SJSA1 (cell line): ENCODE measurements at places on chromosomes 3 and 15.

DNA sequence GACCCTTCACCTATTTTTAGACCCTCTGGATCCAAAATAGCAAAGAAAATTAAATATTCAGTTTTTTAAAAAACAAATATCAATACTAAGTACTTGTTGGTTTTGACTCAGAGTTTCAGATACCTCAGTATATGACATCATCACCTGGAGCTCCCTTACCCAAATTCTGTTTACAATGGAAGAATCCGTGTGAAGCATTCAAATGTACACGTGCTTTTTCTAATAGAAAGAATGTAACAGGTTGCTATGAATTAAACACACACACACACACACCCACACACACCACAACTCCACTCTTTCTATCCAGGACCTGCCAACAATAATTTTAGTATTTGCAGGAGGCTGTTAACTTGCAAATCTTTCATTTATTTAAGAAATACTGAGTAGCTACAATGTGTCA is 221.8 kb downstream of the THRB start:
- no peak for DNase-seq

DNA sequence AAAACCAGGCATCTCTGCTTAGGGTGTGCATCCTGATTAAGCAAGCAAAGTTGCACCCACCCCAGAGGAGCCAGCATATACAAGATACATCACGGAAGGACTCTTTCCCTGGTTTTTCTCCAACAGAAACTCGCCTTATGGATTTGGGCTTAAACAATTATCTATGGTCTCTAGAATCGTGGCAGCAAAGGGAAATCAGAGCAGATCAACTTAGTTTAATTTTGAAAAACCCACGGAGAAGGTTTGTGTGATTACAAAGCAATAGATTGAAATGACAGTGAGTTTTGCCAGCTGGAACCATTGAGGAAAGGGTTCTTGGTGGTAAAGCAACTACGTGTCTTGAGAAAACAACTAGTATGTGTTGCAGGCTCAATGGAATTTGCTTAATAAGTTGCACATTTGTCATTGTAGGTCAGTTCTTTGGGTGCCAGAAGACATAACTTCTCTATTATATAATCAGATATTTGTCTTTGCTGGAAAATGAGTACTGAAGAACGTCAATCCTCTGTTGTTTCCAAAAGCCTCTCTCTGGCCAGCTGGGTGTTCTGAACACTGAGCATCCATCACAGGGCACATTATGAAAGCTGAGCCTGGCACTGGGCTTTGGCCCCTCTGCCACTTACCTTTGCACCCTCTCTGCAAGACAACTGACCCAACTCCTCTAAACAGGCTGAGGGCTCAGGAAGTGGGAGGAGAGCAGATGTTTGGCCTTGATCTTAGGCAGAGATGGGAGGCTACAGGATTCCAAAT is 75.7 kb upstream of the FBN1 start:
- no peak for DNase-seq

DNA sequence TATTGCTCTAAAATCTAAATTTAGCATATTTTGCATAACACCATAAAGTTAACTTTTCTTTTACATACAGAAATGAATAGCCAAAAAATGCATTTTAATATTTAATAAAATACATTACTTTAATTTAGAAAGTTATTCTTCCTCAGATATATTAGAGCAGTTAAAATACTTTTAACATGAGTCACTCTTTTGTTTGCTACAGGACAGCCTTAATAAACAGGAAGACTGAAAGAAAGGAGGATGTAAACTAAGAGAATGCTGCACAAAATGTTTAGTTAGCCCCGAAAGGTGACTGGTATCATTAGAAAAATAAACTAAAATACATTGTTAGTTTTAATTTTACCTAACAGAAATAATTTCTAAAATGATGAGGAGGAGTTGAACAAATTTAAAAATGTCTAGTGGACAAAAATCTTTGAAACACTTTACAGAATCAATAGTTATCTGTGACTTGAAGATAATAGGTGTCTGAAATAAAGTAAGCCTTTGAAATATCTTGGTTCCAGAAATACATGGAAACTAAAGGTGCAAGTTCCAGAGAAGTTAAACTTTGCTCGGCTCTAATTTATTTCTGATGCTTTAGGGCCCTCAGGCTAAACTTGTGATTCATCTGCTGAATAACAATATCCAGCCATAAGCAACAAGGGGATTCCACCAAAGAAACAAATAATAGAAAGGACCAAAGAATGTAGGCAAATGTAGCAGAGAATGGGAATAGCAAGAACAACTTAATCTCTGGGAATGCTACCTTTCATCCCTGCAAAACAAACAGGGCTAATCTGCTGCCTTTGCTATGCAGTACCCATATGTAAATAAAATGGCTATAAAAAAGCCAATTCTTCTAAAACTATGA is 138.3 kb upstream of the UBP1 start:
- peak; percentile 81 for DNase-seq

- DNase-seq = no peak
Measured at GRCh38 chr3:1587426-1587825, 494.6 kb downstream of the CNTN6 start.

DNA sequence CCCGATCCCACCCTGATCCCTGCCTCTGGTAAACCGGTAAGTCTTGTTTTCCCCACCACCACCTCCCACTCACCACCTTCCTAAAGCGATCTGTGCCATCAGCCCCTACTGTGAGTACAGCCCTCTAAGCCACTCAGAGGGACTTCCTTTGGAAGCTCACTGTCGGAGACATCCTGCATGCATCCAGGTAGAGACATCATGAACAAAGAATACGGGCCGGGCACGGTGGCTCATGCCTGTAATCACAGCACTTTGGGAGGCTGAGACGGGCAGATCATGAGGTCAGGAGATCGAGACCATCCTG is 13.7 kb upstream of the PCSK6 start:
- DNase-seq = no peak

GRCh38 chr15:54119051-54119450 is 140.8 kb downstream of the UNC13C start:
- no peak for DNase-seq

DNA sequence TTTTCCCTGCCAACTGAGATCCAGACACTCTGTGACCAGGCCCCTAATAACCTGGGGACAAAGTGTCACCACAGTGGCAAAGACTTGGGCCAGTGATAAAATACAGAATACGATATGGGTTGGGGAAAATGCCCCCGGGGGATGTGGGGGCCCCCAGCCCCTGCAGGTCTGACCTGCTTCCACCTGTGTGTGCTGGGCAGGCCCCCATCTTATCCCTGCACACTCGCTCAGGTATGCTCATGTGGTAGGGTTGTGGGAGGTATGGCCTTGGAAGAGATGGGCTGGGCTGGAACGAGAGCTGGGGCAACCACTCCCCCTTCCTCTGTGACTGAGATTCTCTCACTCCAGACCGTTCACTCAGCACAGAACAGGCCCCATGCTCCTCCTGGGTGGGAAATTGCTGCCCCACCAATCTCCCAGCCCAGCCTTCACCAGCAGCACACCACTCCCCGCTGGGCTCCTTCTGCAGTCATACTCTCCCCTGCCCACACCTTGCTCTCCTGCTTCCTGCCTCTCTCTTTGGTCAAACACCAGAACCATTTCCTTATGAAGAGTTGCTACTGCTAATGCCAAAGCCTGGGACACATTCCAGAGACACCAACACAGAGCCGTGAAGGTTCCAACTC is 9.6 kb upstream of the CPEB1 start:
- no peak for DNase-seq

DNA sequence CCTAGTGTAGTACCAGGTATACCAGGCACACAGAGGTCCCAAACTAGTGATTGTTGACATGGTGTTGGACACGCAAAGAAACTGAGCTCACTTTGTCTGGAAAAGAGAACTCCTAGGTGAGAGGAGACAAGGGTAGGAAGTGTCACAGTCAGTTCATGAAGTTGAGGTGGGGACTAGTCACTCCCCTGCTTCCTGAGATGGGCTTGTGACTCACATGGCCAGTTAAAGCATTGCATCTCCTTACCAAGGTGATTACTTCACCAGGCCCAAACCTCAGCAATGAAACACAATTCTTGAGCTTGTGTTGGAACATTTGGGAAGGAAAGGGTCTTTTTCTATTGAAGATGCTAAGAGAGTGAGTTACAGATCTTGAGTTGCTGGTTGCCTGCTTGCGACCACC is 49.2 kb upstream of the RAD18 start:
- no peak for DNase-seq

- no peak for DNase-seq
Measured at GRCh38 chr3:2783261-2783660, 326.9 kb downstream of the IL5RA start.

GRCh38 chr3:120094776-120095225 is 554 bp upstream of the GSK3B start:
- peak; percentile 100 for DNase-seq

GRCh38 chr15:83837945-83838571 is 184.1 kb downstream of the ADAMTSL3 start:
- DNase-seq = no peak

DNA sequence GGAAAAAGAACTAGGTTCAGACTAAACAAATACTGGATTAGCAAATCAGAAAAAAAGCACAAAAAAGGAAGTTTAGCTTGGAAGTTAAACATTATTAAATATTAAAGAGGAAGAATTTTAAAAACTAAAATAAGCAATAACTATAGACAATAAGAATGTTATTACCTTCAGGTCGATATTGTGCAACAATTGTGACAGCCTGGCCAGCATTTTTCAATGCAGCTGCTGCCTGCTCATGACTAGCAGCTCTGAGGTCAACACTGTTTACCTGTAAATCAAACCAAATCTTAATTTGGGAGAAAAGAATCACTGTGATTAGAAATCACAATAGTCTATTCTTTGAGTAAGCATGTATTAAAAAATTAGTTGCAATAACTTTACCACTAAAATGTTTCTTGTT is 75.1 kb upstream of the MELTF start:
- DNase-seq = no peak

- no peak for DNase-seq
Measured at GRCh38 chr3:49352281-49352680, 5.9 kb downstream of the GPX1 start.

DNA sequence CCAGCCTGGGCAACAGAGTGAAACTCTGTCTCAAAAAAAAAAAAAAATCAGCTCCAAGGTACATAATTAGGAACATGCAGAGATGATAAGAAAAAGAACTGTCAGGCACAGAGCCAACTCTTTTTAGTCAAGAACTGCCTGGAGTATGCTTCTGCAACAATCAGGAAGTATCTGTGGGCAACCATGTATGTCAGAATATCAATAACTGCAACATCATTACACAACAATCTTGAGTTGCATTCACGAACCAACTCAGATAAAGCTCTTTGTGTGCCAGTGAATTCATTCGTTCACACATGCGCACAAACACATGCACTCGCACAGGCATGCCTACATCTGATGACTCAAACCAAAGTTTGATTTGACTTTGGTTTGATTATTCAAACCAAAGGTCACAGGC is 32.1 kb downstream of the EFHB start:
- DNase-seq = no peak

DNA sequence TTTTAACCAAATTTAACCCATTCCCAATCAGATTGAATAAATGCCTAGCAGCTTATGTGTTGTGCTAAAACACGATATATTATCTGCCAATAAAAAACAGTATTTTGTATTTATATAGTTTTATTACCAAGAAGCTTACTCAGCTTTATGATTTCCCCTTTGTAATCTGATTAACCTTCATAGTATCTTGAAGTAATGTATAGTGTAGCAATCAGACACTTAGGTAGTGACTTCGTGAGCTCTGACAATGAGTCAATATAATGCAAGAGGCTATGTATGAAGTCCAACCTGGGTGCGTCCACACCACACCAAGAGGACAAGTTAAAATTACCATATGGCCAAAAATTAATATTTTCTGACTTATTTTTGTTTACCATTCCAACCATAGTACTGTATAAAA is 2.1 kb upstream of the CNBP start:
- DNase-seq = no peak

GRCh38 chr3:100113723-100114412 is 433 bp downstream of the FILIP1L start:
- DNase-seq = no peak
